Fibroblast of villous mesenchyme (primary cell): ENCODE measurements at places on chromosomes 1 and 21. TPM values are rescaled to one million over a fixed set of nuclear protein-coding genes. Genes with fewer than 3 reads are reported as not detected.

DNA sequence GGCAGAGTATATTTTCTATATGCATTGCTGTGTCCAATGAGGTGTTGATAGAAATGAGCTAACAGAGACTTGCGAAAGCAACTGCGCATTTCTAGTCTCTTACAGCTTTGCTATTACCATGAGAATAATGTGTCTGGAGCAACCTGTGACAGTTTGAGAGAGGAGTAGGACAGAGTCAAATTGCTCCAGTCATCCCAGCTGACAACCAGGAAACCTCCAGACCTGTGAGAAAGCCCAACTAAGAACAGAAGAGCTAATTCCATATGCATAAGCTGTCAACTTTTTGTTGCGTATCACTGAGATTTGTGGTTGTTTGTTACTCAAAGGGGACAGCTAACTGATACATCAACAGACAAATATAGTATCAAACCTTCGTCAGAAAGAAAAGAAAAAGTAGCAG is 354.1 kb upstream of the LRRC7 start:
- no peak for DNase-seq

DNA sequence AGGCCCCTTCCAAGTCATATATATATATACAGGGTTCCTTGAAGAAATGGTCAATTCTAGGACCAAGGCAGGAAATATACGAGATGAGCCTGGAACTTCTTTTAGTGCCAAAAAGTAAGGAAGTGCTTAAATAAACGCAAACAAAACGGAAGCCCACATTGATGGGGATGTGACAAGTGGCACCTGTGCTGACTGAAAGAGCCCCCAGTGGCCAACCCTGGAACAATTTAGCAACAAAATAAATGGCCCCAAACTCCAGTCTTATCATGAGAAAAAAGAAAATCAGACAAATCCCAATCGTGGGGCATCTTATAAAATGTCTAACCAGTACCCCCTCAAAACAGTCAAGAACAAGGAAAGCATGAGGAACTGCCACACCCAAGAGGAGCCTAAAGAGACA is 17.7 kb downstream of the PLA2G5 start:
- DNase-seq = no peak

DNA sequence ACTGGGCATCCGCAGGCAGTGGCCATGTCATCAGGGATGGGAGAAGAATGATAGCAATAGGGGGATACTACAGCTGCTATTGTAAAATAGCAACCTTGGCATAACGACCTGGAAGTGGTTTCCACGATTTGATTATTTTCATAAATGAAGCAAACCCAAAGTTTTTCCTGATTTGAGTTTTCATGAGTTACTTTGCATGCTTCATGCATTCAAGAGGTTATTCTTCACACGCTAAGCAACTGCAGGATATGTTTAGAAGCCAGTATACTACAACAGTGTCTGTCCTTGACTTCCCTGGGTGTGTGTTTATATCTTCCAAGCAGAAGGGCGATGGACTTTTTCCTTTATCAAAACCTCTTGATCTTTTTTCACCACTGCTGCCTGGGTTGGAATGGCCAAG is 281.1 kb upstream of the DUSP10 start:
- DNase-seq = no peak

- DNase-seq = peak; percentile 98
Measured at GRCh38 chr1:8047686-8048445, 21.8 kb upstream of the ERRFI1 start.

GRCh38 chr1:39483276-39483675 is 8.2 kb upstream of the BMP8A start:
- DNase-seq = no peak

- peak; percentile 69 for DNase-seq
Measured at GRCh38 chr21:33901412-33902288, 14.0 kb downstream of the ATP5PO start.

DNA sequence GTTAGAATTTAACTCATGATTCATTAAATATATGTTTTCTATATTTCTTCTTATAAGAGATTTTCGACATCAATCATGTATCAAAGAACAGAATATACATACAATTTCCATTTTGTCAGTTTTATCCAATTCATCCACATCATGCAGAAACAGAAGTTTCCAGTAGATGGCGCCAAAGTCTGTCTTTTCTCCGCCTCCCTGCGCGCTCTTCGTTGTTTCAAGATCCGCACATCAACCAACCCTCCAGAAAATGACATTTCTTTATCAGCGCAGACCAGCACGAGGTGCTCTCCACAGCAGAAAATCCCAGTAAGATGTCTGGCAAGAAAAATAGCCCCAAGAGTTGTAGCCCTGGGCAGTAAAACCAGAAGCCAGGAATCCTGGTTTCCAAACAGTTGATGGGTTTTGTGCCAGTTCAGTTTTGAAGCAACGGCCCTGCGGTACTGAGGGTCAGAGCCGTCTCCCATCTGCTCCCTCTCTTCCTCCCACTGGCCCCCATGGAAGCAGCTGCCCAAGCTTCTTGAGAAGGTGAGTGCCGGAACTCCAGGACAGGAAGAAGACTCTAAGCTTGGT is 38.6 kb upstream of the GPR137B start:
- DNase-seq = peak; percentile 70

- peak; percentile 96 for DNase-seq
Measured at GRCh38 chr1:162696286-162696862, 64.1 kb downstream of the DDR2 start.

DNA sequence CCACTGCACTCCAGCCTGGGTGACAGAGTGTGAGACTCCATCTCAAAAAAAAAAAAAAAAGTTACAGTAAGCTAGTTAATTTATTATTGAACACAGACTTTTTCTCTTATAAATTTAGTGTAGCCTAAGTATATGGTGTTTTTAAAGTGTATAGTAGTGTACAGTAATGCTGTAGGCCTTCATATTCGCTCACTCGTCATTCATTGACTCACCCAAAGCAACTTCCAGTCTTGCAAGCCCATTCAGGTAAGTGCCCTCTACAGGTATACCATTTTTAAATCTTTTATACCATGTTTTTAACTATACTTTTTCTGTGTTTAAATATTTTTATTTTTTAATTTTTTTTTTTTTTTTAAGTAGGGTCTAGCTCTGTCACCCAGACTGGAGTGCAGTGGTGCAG is 12.1 kb downstream of the POU2F1 start:
- no peak for DNase-seq

- no peak for DNase-seq
Measured at GRCh38 chr21:45912611-45913417, 68.8 kb upstream of the COL6A1 start.

KCNK2 gene
- total RNA-seq = 18.7 and 61.7 TPM in 2 replicates

AADACL4 gene
- 0.43 TPM in 1 of 2 replicates, not detected in the other for total RNA-seq

PLA2G5 gene
- total RNA-seq = 0.32 TPM in 1 of 2 replicates, not detected in the other
